MM.1S (cell line): ENCODE measurements at places on chromosomes 11 and 22.

- no peak for DNase-seq
Observed at GRCh38 chr11:35100013-35100383, 39.0 kb upstream of the CD44 start.

DNA sequence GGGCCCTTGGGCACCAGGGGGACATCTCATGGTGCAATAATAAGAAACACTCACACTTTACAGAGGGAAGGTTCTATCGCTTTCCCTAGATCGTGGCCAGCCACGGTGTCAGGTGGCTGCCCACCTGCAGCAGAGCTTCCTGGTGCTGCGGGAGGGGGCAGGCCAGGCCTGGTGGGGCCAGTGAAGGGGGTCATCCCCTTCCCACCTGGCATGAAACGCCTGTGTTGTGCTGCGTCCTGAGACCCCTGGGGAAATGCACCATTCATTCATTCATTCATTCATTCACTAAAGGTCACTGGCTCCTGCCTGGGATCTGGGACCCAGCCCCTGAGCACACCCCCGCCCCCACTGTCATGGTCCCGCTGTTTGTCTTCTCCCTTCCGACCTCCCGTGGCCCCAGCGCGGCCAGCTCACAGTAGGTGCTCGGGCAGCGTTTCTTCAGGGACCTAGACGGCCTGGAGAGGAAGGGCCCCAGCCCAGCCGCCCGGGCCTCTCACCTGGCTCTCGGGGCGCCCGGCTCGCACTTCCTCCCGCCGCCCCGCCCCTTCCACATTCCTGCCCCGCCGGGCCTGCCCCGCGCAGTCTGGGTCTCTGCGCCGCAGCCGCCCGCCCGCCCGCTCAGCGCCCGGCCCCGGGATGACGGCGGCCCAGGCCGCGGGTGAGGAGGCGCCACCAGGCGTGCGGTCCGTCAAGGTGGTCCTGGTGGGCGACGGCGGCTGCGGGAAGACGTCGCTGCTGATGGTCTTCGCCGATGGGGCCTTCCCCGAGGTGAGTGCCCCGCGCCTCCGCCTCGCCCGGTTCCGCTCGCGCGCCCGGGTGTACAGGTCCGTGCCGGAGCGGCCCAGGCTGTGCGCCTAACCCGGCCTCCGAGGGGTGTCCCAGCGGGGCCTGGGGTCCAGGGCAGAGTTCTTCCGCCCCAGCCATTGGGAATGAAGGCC is at the start of gene RHOD:
Gene RHOD, plus strand, starts transcription at position 581 of the 938 bp plus-strand sequence. Its CDS starts 56 bp downstream, at position 637.
- peak; percentile 64 for DNase-seq

GRCh38 chr11:86636275-86636674 is 36.1 kb downstream of the ME3 start:
- no peak for DNase-seq

DNA sequence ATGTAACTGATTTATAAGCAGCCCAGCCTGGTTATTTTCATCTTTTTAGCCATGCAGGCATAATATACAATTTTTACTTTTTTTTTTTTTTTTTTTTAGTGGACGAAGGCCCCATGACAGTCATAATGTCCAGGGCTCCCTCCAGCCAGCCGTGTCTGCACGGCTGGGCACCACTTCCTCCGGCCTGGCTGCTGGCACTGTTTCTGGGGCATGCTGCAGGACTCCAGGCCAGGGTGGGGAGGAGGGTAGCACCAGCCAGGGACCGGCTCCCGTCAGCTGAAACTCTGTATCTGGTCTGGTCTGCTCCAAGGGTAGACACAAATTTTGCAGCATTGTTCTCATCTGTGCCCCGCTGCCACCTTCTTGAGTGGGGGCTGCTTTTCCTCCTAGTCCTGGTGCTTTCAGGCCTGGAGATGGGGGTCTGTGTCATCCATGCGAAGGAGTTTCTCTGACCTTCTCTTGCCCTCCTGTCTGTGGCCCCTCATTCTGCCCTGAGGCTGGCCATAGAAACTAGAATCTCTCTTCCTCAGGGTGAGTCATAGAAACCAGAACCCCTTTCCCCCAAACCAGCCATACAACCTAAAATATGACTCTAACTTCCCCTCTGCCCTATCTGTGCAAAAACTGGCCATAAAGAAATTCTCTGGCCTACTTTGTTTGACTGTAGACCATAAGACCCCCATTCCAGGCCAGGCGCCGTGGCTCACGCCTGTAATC is 9.2 kb upstream of the RRP7A start:
- no peak for DNase-seq

DNA sequence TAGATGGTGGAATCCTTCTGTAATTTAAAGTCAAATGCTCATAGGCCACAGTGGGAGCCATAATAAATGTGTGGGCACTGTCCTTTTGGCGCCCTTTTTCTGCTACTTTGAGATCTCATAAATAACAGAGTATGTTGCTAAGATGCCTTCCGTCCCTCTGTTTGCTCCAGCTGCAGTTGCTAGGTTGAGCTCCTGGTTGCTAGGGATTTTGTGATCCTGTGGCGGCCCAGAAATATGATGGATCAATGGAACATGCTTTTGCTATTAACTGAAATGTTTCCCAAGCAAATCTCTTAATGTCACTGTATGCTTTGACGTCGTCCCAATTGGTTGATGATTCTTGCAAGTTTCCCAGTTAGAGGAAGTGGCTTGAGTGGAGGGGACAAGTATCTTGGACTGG is 53.5 kb downstream of the MYO18B start:
- DNase-seq = no peak

DNA sequence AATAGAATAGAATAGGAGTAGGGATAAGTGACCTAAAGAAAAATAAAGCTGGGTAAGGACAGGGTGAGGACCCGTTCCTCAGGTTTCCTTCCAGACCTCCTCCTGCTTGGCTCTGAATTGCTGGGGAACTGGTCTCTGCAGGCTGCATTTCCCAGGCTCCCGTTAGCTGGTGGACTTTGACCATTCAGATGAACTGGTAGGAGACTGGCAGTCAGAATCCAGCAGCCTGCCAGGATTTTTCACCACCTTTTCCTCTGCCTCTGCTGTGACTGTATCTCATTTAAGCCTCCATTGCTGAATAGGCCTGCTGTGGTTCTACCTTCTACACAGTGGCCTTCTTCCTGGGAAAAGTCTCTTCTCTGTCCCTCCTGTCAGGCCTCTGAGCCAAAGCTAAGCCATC is 24.6 kb upstream of the SMPD1 start:
- no peak for DNase-seq

DNA sequence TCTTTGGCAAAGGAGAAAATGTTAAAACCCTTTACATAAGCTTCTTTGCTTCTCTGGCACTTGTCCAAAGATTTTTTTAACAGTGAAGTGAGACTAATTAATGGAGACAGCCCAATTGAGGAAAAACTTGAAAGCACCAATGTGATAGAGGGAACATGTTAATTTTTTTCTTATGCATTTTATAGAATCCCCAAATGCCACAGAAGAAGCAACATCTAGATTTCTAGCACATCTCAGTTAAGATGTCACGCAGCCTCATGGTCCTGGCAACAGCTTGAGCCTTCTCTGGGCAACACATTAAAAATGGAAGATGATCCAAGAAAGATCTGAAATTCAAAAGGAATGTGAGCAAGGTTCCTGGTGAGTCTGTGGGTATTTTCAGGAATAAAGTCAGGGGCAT is 48.5 kb downstream of the PACSIN2 start:
- no peak for DNase-seq

- DNase-seq = no peak
Observed at GRCh38 chr22:21703684-21704316, 31.8 kb downstream of the YPEL1 start.

GRCh38 chr11:62461740-62462507 is 43.1 kb downstream of the SCGB1A1 start:
- peak; percentile 91 for DNase-seq

GRCh38 chr11:70109006-70109405 is 30.9 kb downstream of the ANO1 start:
- no peak for DNase-seq

GRCh38 chr11:117969160-117969991 is 16.8 kb upstream of the IL10RA start:
- no peak for DNase-seq

GRCh38 chr11:119371067-119371601 is 10.4 kb downstream of the USP2 start:
- DNase-seq = no peak

GRCh38 chr22:23098718-23099530 is 28.6 kb downstream of the GNAZ start:
- no peak for DNase-seq

- DNase-seq = no peak
Observed at GRCh38 chr11:27018902-27019529, 21.6 kb upstream of the BBOX1 start.

DNA sequence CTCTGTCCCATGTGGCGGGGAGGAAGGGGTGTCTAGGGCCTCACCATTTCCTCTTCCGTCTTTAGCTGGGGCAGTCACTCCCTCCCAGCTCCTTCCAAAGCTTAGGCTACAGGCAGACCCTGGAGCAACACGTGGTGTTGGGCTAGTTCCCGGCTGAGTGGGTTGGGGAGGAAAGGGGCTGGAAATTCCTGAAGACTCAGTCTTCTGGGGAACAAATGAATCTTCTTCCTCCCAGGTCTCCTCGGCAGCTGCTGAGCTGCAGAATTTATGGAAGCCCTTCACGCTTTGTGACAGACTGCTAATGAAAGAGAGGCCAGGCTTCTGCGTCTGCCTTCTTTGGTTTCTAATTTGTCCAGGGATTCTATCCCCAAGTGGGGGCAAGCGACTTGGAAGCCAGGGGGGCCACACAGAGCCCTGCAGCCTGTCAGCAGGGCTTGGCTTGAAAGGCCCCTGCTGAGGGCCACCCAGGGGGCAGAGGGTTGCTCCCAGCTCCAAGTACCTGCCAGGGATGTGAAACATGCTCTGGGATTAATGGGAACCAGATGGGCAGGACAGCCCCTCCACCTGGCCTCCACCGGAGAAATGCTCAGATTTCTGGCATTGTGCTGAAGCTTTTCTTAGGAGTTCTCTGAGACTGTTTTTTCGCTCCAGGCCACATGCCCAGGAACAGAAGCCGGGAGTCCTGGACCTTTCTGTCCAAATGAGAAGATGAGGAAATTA is 123.1 kb downstream of the PKNOX2 start:
- no peak for DNase-seq

DNA sequence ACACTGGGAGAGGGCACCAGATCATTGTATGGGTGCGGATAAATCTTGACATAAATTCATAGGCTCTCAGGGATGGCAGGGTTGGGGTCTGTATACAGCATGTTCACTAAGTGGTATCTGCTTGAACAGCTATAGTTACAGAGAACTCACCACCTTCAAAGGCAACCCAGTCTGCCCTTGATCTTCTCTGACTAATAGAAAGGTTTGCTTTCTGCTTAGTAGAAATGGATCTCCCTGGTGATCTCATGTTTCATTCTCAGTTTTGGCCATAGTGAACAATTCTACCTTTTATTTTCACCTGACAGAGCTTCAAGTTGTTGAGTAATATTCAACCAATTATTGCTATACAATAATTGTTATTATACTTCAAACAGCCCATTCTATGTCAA is 32.4 kb downstream of the CNTF start:
- no peak for DNase-seq

GRCh38 chr11:93933230-93933629 is 82.8 kb upstream of the VSTM5 start:
- DNase-seq = no peak

- no peak for DNase-seq
Observed at GRCh38 chr11:133263332-133263731, 269.0 kb downstream of the OPCML start.

DNA sequence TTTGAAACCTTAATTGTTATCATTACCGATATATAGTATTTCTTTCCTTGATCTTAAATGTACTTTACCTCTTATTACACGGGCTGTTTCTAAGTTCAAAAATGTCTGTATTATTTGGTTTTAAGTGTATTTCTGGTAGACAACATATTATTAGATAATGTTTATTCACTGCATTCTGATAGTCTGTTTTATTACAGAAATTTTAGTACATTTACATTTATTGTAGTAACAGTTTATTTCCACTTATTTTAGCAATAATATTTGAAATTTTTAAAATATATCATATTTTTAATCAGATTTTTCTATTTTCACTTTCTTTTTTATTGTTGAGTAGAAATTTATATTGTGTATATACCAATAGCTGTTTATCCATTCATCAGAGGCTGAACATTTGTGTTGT is 1195.2 kb downstream of the TBC1D22A start:
- no peak for DNase-seq

DNA sequence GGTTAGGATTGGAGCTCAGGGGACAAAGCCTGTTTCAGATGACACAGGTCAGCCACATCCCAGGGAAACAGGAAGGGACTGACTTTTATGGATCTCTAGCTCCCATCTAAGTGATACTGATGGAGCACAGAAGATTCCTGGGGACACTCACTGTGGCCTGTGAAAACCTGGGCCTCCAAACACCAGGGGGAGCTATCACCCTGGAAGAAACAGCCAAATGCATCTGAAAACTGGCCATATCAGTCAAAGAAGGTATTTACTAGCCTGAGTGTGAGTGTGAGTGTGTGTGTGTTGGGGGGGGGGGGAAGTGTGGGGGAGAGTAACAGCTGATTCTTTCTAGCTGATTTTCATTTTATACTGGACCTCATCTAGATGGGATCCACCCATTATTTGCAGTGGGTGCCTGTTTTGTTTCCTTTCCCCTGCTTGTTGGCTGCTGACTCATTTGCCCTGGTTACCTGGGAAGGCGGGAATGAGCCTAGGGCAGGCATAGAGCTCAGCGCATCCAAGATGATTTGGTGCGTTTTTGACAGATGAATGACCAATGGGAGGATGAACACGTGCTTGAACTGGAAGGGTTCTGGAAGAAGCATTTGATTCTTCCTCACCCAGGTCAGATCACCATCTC is 284.0 kb downstream of the KIRREL3 start:
- peak; percentile 61 for DNase-seq

DNA sequence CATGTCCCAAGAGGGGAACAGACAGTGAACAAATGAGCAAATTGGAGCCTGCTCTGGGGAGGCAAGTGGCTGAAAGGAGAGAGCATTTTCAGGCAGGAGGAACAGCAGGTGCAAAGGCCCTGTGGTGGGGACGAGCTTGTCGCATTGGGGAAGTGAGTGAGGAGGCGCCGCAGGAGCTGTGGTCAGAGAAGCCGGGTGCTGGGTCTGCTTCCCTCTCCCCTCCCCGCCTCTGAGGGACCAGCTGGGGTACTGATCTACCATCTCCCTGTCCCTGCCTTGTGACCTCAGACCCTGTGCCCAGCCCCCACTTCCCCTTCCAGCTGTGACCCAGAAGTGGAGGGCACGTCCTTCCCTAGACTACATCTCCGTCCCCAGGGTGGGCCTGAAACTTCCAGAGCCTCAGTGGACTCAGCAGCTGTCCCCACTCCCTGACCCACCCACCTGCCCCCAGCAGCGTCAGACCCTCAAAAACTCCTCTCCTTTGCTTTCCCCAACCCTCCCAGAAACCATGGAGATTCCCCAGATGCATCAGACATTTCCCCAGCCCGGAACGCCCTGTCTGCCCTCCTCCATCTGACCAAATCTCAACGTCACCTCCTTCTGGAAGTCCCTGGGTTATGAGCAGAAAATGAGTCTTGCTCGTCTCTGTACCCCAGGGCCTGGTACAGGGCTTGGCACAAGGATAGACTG is 19.7 kb upstream of the PDGFB start:
- DNase-seq = no peak

GRCh38 chr22:38833061-38833460 is 10.8 kb downstream of the NPTXR start:
- DNase-seq = no peak
